ENCODE measurements at places on chromosomes 12 and 14. TPM values are rescaled to one million over a fixed set of nuclear protein-coding genes. Genes with fewer than 3 reads are reported as not detected.

DACT1 gene
- 74.8 TPM for total RNA-seq

GRCh38 chr14:36971263-36971855 lies 201.0 kb downstream of the SLC25A21 start:
- no peaks in the 10 kb centered on the region for H3K36me3 ChIP-seq
- no peaks in the 10 kb centered on the region for H3K27me3 ChIP-seq
- H3K27ac ChIP-seq = no peak overlapping the region
- peaks cover 16% of the 10 kb centered on the region for H3K4me1 ChIP-seq

DNA sequence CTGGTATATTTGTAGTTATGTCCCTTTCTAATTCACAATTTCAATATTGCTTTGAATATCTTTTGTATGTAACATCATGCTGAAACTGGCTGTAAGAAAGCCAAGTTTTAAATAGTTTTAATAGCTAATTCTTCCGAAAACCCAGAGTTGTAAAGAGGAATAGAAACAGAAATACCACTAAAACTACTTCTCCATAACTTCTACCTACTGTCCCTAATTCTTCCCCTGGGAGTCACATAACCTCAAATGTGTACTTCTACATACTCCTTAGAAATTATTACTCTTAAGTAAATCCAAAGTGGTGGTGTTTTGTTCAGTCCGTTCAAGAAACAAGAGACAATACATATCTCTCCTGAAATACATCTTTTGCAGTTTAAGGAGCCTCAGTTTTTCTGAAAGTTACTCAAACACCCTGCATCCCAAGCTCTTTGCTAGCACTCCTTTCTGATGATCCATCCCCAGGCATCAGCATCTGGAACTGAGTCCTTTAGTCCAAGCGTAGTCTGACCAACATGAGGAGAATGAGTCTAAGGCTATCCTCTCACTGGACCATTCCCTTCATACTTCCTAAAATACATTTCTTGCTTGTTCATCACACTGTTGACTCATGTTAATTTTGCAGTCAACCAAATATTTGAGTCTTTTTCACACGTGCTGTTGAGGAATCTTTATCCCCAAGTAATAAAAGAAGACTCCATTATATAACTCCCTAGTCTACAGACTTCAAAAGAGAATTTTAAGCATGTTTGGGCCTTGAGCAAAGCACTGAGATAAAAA lies 214.3 kb upstream of the NUDT4 start:
- H3K27me3 ChIP-seq = no peaks in the 10 kb centered on the region
- peaks cover 8% of the 10 kb centered on the region for H3K4me1 ChIP-seq
- DNase-seq = no peak
- peak overlapping the region; percentile 18 for H3K27ac ChIP-seq
- no peak overlapping the region for H3K4me3 ChIP-seq
- H3K36me3 ChIP-seq = no peaks in the 10 kb centered on the region

- peaks cover 25% of the 10 kb centered on the region for H3K4me1 ChIP-seq
- H3K27me3 ChIP-seq = no peaks in the 10 kb centered on the region
- H3K36me3 ChIP-seq = no peaks in the 10 kb centered on the region
- H3K4me3 ChIP-seq = no peak overlapping the region
- no peak overlapping the region for H3K27ac ChIP-seq
- no peak for DNase-seq
These were observed 183.1 kb downstream of the PHLDA1 start for GRCh38 chr12:75848431-75848925.

Data from osteoblast (primary cell).